ENCODE measurements at places on chromosomes 16 and 17.
A peak's percentile ranks its signal among the peaks of the same experiment; 100 is the strongest.

DNA sequence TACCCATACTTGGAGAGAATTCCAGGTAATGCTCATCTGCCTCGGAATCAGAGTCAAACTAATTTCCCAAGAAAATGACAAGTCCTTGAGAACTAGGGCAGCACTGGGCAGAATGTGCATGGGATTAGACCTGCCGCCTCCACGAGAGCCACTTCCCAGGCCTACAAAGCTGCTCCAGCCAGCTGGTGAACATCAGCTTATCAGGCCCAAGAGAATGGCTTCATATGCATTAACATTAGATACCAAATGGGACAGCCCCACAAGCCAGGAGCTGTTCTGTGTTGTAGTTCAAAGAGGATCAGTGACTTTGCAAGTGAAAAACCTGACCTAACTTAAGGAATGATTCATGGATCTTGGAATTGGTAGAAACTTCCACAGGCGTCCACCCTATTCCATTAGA is 203.3 kb downstream of the CYLD start:
- DNase-seq: no peak

GRCh38 chr17:41548844-41549595 is 20.9 kb upstream of the KRT19 start:
- DNase-seq: peak; percentile 87

DNA sequence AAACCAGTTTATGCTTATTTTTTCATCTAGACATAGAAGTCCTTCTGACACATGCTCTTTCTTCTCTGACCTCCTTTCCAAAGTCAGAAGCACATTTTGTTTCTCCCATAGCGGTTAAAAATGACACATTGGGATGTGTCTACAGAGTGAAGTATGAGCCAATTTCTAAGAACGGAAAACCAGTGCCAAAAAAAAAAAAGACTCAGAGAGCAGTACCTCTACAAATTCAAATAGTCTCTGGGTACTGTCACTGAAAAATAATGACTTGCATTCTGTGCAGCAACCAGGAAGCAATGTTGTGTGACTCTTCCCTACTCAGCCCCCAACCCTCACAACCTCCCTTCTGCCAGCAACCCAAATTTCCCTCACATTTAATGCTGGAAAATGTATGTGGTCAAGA is 145.5 kb upstream of the PMFBP1 start:
- DNase-seq: peak; percentile 77

DNA sequence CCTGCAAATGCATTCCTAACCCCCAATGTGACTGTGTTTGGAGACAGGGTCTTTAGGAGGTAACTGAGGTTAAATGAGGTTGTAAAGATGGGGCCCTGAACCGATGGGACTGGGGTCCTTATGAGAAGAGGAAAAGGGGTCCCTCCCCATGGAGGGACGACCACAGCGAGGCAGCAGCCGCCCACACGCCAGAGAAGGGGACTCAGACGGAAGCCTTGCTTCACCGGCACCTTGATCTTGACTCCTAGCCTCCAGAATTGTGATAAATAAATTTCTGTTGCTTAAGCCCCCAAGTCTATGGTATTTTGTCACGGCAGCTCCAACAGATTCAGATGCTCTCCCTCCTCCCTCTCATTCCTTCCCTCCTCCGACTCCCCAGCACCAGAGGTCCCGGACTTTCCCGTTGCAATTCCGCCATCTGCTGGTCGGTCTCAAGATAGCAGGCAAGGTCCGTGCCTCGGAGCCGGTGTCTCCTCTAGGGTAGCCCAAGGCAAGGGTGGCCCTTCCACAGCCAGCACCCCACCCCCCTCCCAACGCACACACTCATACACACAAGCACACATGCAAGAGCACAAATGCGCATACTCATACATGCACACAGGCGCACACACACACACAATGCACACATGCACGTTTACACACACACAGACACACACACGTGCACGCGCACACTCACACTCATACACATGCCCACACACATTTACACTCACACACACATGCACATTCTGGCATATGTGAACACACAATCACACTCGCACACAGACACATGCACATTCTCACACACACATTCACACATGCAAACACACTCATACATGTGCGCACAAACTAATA is 23.1 kb upstream of the C16orf78 start:
- peak; percentile 35 for DNase-seq

DNA sequence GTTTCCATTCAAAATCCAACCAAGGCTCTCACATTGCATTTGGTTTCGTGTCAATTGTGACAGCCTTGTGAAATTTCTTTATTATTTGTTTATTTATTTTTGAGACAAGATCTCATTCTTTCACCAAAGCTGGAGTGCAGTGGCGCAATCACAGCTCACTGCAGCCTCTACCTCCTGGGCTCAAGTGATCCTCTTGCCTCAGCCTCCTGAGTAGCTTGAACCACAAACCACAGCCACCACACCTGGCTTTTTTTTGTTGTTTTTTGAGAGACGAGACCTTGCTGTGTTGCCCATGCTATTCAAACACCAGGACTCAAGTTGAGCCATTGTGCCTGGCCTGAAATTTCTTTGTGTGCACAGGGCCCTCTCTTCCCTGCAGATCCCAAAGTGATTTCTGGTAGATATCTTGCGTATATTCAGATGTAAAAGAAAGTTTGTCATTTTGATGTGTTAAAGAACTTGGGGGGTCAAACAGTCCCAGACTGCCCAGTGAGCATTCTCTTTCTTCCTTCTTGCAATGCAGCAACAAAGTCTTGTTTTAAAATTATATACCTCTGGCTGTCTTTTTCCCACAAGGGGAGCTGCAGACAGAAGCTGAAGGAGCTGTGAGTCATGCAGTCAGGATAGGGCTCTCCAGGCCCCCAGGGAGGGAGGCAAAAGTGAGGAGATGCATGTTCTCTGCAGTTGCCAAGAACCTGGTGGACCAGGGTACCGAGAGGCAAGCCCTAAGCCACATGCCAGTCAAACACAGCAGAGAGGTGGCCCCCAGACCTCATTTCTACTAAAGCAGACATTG is 15.5 kb upstream of the USP22 start:
- peak; percentile 67 for DNase-seq

DNA sequence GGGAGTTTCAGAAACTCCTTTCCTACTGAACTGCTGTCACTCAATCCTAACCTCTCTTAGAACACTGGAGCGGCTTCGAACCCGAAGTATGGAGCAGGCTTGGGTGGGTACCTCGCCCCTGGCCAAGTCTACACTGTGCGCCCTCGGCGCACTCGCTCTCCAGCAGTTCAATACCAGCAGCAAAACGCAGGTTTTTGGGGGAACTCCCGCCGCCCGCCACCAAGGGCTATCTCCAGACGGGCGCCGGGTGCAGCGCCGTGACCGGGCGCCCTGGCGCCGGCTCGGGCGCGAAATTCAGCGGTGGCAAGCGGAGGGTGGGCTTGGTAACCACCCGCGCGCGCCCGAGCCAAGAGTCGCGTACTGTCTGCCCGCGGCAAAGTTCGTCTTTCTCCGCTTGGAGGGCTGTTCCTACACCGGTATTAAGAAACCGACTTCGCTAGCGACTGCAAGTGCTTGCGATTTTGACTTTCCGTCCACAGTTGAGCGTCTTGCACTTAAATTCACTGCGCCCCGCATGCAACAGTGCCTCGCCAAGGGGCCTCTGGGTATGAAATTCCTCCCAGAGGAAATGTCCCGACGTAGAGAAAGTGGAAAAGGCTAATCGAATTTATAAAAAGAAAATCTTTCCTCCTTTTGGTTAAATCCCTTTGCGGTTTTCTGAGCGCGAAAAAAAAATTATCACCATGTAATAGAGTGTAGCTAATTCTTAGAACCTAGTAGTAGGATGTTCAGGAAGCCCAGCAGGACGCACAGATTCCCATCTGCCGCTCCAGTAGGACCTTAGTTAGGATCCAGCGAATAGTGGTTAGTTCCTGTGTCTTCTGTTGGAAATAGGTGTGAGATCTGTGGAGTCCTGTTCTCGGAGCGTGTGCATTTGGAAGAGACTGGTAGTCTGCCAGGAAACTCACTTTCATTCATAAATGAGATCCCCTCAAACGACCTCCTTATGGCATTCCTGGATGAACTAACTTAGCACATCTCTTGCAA is 5.0 kb upstream of the SALL1 start:
- DNase-seq: no peak

- DNase-seq: no peak
Measured at GRCh38 chr17:76359375-76359774, 5.7 kb upstream of the PRPSAP1 start.

DNA sequence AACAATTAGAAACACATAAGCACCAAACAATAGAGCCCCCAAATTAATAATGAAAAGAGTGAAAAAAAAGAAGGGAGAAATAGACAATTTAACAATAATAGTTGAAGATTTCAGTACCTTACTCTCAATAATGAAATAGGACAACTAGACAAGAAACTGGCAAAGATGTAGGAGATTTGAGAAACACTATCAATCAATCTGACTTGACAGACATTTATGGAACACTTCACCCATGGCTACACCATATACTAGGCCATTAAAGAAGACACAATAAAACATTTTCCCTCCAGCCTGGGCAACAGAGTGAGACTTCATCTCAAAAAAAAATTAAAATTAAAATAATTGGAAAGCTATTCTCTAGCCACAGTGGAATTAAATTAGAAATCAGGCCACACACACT is 5.0 kb upstream of the DUS1L start:
- no peak for DNase-seq

DNA sequence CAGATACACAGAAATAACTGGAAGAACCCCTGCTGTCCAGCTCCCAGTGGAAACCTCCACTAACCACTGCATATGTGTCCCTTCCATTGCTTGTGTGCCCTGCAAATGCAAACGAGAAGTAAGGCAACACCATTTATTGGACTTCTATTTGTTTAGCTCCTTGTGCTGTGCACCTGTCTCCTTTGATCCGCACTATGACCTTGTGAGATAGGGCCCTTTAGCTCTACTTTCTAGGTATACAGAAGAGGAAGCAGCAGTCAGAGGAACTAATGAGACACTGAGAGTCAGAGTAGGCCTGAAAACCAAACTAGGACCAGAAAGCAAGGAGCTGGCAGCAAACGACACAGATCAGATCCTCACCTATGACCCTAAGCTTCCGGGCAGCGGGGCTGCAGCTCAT is 22.4 kb downstream of the SOX9 start:
- no peak for DNase-seq

DNA sequence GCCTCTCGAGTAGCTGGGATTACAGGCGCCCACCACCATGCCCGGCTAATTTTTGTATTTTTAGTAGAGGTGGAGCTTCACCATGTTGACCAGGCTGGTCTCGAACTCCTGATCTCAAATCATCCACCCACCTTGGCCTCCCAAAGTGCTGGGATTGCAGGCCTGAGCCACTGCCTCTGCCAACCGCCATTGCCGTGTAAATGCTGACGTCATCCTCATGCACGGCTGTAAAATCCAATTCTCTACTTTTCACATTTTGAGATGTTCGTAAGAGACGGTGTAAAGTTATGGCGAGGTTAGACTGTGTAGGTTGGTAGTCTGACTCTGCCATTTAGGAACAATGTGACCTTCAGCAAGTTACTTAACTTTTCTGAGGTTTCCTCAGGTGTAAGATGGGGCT is 1.7 kb upstream of the DNAJA2 start:
- no peak for DNase-seq

GRCh38 chr17:63960006-63960405 is 12.7 kb downstream of the SCN4A start:
- DNase-seq: no peak

- DNase-seq: no peak
Measured at GRCh38 chr17:16293931-16294330, 59.3 kb downstream of the CENPV start.

DNA sequence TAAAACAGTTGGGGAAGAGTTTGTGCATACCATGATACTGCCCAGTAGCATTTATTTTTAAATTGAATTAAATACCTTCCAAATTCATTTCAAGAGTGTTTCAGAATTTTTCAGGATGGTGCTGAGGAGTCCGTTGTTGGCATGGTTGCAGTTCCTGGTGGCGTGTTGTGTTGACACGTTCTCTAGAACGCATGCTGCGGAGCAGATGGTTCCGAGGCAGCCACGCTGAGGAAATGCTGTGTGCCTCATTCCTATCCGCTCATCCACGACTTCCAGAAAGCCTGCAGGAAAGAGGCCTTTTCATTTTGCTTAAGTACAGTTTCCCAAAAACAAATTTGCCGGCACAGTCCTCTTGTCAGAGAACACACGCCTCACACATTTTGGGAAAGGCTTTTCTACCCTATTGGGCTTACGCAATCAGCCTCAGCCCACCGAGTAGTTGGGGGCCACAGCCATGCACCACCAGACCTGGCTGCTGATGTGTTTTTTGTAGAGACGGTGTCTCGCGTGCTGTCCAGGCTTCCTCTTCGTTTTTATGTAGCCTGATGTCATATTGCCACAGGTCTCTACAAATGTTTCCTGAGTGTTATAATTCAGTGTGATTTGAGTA is 32.1 kb upstream of the IL17C start:
- no peak for DNase-seq

DNA sequence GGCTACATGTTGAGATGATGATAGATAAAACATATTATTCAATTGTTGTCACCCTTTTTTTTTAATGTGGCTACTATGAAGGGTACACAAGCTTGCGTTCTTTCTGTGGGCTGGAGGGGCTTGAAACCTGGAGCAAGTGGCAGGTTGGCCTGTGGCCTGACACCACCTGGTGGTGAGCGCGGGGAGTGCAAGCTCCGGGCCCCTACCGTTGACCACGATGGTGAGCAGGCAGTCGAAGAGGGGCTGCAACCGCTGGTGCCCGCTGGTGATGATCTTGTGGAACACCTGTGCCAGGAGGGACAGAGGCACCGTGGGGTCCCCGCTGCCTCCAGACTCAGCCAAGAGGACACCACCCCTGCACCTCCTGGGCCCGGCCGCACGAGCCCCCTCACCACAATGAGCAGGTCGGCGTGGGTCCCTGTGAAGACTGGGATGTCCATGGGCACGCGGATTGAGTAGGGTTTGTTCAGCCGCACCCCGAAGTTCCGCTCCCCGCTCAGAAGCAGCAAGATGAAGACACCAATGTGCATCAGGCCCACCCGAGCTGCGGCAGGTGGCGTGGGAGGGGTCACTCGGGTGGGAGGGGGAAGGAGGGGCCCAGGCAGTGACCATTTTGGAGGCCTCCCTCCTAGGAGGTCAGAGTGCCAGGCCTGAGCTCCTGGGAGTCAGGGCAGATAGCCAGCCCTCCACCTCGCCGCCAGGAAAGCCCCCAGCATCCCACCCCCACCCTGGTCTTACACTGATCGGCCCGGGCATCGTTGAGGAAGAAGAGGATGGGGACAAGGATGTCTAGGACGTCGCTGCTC is 14.4 kb downstream of the HID1 start:
- DNase-seq: peak; percentile 31

DNA sequence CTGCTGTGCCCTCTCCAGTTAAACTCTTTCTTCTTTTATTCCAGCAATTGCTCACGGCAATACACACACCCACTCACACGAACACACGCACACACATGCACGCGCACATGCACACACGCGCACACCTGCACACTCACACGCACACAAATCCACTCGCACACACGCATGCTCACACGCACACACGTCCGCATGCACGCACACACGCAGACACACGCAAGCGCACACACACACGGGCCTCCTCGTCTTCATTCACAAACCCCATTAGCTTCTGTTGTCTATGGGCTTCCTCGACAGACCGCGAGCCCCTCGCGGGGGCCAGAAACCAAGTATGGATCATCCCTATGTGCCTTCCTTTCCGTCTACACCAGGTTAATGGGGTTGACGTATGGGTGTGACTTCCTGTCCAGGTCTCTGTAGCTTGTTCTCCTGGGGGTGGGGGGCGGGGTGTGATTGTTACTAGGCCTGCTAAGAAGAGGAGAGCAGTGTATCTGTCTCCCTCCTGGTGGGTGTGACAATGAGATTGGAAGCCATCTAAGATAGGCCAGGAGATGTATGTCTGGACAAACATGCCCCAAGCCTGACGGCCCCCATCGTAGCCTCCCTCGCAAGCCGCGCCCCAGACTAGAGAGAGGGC is 670 bp upstream of the CTF1 start:
- no peak for DNase-seq

GRCh38 chr16:30493941-30494488 is 21.5 kb downstream of the ITGAL start:
- no peak for DNase-seq

All from fibroblast of upper back skin (primary cell).